ENCODE measurements at places on chromosomes 3 and 15. TPM values are rescaled to one million over a fixed set of nuclear protein-coding genes. Genes with fewer than 3 reads are reported as not detected.

DBR1 gene
- 26.7 TPM for total RNA-seq

DNAH12 gene
- total RNA-seq, result not detected

PRKCD gene
- 21.4 TPM for total RNA-seq

SHC4 gene
- total RNA-seq, result 10.7 TPM

CPA3 gene
- not detected for total RNA-seq

CAMP gene
- total RNA-seq, result not detected

MYLK gene
- total RNA-seq, result not detected

C3orf62 gene
- 6.9 TPM for total RNA-seq

RBM15B gene
- 40.5 TPM for total RNA-seq

PLA2G4D gene
- not detected for total RNA-seq

MTFMT gene
- 27.1 TPM for total RNA-seq

CCR2 gene
- 0.42 TPM for total RNA-seq

ACP3 gene
- not detected for total RNA-seq

GOLGA8S gene
- 0.11 TPM for total RNA-seq

CD200 gene
- total RNA-seq, result 29.0 TPM

TLR9 gene
- total RNA-seq, result 0.50 TPM

GNAT1 gene
- not detected for total RNA-seq

IL5RA gene
- 0.38 TPM for total RNA-seq

MED12L gene
- total RNA-seq, result 1.5 TPM

PLD1 gene
- 0.80 TPM for total RNA-seq

PCOLCE2 gene
- total RNA-seq, result 0.53 TPM

HCN4 gene
- total RNA-seq, result not detected

SPTSSB gene
- total RNA-seq, result not detected

SYNPR gene
- total RNA-seq, result not detected

NR1I2 gene
- total RNA-seq, result 0.67 TPM

GP9 gene
- not detected for total RNA-seq

GALNT15 gene
- not detected for total RNA-seq

SAMMSON gene
- total RNA-seq, result not detected

DNAJA4 gene
- total RNA-seq, result 38.8 TPM

ALDH1A2 gene
- total RNA-seq, result 0.34 TPM

AMT gene
- total RNA-seq, result 0.99 TPM

PTH1R gene
- total RNA-seq, result not detected

GUCA1C gene
- not detected for total RNA-seq

C2CD4A gene
- 0.27 TPM for total RNA-seq

CCDC33 gene
- total RNA-seq, result not detected

SLCO2A1 gene
- not detected for total RNA-seq

ITPKA gene
- total RNA-seq, result 0.55 TPM

MKRN3 gene
- total RNA-seq, result 1.1 TPM

STRIT1 gene
- total RNA-seq, result not detected

AHSG gene
- not detected for total RNA-seq

FBXW12 gene
- not detected for total RNA-seq

ERICH6 gene
- total RNA-seq, result not detected

Measured in activated CD8-positive, alpha-beta memory T cell treated with anti-CD3 and anti-CD28 coated beads for 36 hours (primary cell).